ENCODE measurements at places on chromosomes 12 and 14.
A peak's percentile ranks its signal among the peaks of the same experiment; 100 is the strongest.

- no peak for DNase-seq
Measured at GRCh38 chr14:65195042-65195719, 92.9 kb upstream of the MAX start.

DNA sequence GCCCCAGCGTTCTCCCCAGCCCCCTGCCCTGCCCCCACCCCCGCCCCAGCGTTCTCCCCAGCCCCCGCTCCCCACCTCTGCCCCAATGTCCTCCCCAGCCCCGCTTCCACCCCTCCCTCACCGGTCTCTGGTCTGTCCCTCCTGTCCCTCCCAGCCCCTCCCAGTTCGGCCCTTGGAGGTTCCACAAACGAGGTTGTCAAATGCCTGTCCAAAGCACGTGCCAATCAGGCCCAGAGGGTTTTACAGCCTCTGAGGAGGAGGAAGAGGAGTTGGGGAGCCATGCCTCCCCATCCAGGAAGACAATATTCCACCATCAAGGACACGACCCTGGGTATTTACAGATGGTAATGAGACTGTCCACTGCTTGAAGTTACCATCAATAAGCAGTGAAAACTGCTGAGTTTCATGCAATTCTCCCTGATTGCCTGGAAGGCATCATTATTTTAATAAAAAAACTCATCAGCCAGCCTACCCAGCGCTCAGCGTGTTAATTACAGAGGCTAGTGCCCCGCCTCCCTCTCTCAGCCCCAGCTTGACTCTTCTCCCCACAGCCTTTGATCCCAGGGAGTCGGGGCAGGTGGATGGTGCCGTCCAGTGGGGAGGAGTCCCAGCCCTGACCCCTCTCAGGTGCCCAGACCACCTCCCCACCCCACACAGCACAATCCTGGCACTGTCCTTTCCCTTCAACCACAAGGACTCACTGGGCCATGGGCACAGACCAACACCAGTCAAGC lies 30.6 kb upstream of the C14orf180 start:
- no peak for DNase-seq

DNA sequence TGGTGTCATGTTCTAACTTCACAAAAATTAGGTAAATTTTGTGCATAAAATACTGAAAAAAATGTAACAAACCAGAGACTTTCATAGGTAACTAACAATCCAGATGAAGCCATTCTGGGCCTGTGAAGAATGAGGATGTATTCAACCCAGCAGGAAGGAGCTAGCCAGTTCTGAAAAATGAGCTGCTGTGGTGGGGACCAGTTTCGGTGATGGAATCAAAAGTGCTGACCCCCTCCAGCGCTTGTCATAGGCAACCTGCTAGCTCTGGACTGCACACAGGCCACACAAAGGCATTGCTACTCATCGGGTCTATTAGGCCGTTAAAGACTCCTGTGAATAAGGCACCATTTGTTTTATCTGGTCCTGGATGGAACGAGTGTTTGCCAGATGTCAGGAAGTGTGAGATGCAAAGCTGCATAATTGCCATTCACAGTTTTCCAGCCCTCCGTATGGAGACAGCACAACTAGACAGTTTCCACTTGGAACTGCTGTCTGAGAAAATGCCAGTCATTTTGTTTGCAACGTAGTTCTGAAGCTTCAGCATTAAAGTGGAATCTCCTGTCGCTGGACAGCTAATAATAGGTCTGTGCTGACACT lies 3.3 kb upstream of the RIMBP2 start:
- DNase-seq, result peak; percentile 15

DNA sequence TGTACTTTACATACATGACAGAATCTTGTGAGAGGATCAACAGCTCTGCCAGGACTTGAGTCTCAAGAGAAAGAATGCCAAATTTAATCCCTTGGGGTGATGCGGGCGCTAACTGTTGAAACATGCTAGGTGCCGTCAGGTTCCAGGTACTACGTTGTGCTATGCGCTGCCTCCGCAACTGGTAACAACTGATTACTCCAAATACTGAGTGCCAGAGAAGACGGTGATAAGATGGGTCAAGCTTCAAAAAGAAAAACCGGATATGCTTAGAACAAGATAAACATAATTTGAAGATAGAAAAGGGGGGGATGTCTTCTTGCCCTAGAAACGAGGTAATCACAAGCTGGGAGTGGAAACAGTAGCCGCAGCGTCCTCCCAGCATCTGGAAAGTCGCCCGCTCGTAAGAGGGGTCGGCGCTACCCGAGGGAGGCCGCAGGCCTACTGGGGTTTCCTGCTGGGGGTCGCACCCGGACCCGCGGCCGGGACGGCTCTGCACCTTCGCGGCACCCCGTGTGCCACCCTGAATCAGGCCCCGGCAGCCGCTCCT lies 678 bp downstream of the ZBTB25 start:
- DNase-seq, result no peak

Measured in H9 (cell line).